Stimulated activated CD8-positive, alpha-beta memory T cell treated with anti-CD3 and anti-CD28 coated beads, Interleukin-15, amount 100 ng/mL, for 48 hours (primary cell): ENCODE measurements at places on chromosomes 3 and 15.

DNA sequence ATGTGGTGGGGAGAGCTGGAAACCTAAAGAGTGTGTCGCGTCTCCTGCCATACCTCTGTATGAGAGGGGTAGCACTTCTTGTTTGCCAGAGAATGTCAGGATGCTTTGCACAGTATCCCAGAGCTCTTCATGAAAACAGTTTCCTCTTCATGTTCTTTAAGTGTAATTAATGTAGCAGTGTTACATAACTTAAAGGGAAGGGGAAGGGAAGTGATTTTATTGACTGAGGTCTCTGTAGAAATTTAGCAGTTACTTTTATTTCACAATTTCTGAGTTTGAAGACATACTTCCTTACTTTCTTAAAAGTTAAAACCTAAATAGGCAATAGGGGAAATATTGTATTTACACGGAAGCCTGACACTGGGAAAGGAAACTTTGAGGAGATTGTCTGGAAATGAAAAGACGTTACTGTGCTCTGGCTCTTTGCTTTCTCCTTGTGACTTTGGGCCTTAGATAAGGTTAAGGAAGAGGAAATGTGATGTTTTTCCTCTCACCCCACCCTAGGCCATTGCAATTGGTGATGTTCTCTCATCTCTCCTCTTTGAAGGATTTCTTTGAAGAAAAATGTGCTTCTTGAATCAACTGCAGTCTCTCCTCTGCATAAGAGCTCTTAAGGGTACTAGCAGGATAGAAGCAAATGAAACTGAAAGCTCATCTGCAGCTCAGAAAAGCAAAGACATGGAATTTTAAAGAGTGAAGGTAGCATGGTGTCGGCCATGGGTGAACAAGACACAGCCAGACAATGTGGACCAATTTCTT lies 6.0 kb downstream of the NXPE3 start:
- no peak for DNase-seq

- peak; percentile 26 for DNase-seq
Measured at GRCh38 chr15:100703032-100703578, 100.7 kb downstream of the ASB7 start.

DNA sequence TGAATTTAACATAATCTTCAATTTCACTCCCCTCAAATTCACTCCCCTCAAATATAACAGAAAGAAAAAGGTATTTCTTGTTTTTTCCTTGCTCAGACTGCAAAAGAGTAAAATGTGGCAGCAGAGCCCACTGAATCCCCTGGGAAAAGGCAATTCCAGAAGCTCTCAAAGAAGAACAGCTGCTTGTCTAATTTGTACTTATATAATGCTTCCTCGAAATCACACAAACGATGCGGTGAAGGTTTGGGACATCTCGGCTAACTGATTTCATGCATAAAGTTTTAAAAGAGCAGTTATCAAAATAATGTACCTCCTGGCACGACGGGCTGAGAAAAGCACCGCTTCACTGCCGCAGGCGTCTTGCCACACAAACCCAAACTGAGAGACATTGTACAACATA lies 10.7 kb downstream of the BDH1 start:
- DNase-seq, result no peak

DNA sequence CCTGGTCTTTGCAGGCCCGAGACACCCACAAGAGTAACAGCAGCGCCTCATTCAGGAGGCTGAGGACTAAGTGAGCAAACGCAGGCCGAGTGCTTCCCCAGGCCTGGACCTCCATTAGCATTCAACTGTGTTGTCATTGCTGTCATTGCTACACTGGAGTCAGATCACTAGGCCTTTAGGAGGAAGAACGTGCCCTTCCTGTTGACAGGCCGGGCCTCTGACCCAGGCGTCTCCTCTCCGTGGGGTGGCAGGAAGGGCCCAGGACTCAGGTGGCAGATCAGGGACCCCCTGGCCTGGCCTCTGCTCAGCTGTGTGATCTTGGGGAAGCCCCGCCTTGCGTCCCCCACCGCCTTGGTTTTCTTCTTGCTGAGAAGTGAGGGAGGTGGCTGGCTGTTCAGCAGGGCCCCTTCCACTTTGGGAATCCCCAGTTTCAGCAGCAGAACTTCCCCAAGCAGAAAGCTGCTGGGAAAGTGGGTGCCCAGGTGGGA lies 19.1 kb downstream of the ZDHHC19 start:
- peak; percentile 52 for DNase-seq

DNA sequence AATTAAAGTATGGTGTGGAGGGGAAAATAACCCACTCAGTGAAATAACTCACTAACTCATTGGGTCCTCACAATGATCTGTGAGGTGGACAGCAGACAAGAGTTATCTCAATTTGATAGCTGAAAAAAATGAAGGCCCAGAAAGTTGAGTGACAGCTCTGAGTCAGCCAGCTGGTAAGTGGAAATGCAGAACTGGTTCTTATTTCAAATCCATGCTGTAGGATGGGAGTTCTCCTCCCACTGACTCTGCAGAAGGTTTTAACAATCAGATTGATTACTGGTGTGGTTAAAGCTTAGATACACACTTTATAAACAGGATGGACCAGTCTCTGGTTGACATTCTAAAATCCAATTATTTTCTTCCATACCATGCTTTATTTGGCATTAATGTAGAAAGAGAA lies 87.0 kb upstream of the LMOD3 start:
- no peak for DNase-seq

DNA sequence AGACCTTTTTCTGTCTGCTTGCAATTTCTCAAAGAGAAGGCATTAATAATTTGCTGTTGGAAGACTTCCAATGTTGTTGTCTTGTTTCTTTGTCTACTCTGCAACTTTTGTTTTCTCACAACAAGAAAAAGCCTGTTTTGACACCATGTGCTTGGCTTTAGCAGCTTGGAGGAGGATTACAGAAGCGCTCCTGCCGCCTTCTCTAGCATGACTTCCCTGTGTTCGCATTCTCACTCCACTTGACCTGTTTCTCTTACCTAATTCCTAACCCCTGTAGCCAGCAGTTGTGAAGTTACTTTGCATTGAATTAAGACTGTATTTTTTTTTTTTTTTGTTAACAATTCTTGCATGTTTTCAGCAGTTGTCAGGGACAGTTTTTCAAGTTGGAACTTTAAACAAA lies 235.3 kb upstream of the GOLIM4 start:
- DNase-seq, result no peak

DNA sequence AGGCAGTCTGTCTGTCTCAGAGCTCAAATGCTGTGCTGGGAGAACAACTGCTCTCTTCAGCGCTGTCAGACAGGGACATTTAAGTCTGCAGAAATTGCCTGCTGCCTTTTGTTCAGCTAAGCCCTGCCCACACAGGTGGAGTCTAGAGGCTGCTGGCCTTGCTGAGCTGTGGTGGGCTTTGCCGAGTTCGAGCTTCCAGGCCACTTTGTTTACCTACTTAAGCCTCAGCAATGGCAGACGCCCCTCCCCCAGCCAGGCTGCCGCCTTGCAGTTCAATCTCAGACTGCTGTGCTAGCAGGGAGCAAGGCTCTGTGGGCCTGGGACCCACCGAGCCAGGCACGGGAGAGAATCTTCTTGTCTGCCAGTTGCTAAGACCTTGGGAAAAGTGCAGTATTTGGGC lies 25.0 kb upstream of the RPP14 start:
- DNase-seq, result no peak

- no peak for DNase-seq
Measured at GRCh38 chr15:87757084-87757483, 499.5 kb downstream of the NTRK3 start.

GRCh38 chr15:62887113-62887570 lies 155.4 kb upstream of the TPM1 start:
- no peak for DNase-seq

DNA sequence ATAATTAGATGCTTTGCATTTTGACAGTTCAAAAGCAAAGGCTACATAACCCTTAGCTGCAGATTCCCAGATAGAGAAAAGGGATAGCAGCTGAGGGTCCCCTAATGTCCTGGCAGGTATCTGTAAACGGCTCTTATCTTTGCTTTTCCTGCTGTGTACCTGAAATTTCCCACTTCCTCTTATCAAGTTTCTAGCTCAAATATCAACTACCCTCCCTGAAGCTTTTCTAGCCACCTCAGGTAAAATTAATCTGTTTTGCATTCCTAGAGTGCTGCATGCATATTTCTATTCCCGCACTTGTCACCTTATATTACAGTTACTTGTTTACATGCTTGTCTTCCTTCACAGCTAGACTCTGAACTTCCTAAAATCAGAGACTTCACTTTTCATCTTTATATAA lies 55.6 kb upstream of the STXBP5L start:
- no peak for DNase-seq

DNA sequence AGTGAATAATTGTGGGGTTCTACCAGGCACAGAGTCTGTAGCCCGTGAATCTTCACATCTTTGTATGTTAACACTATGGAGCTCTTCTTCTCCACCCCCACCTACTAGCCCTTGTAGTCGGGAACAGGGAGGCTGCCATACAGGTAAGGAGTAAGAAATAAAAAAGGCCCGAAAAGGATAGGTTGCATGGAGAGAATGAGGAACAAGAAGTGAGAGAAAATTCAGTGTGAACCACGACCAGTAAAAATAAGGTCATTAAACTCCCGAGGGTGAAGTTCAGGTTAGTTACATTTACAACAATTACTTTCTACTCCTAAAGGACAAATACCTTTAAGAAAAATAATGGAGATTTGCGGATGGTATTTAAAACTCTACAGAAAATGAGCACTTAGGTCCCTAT lies 53.3 kb downstream of the OSBPL10 start:
- no peak for DNase-seq

DNA sequence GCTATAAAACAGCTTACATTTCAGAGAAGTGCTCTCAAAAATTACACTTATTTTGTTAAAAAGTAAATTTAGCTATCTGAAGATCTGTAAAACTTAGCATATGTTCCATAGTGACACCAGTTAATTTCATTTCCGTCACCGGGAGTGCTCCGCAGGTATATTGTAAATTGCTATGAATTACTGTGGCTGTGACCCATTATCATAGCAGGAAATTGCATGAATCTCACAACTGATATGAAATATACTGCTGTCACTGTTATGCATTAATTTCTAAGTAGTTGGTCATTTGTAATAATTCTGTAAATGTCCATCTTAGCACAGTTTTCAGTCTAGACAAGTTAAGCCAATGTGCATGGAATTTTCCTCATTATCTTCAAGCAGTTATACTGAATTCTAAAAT lies 91.2 kb downstream of the EPHA3 start:
- no peak for DNase-seq

- no peak for DNase-seq
Measured at GRCh38 chr3:46472736-46473135, 8.0 kb upstream of the LTF start.

DNA sequence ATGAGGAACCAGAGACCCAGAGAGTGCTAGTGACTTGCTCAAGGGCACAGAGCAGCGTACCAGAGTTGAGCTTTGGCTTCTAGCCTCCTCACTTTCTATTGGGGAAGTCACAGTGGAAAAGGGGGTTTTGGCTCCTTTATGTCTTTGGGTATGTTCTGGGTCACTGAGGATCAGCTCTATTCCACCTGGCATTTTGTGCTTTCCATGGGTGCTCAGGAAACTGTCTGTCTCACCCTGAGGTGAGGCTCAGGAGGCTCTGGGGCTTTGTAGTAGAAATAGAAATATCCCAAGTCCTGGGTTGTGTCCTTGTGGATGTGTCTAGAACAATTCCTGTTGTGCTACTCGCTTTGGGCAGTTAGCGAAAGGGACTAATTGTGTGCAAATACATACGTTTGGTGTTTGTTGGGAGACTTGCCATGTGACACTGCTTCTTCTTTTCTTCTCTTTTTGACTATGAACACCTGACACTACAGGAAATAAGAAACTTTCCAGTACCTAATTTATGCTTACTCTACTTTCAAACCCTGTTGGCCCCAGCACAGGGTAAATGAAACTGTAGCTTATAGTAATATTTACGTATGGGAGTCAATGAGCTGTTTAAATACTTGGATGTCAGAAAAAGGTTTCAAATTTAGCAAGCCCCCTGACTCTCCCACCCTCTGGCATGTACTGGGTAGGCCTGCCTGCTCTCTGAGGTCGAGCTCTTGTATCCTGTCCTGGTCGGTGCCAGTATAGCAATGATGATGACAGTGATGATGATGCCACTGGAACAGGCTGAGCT lies 35.6 kb downstream of the SMAD3 start:
- DNase-seq, result peak; percentile 60

- no peak for DNase-seq
Measured at GRCh38 chr3:57048728-57049127, 11.7 kb upstream of the SPATA12 start.

DNA sequence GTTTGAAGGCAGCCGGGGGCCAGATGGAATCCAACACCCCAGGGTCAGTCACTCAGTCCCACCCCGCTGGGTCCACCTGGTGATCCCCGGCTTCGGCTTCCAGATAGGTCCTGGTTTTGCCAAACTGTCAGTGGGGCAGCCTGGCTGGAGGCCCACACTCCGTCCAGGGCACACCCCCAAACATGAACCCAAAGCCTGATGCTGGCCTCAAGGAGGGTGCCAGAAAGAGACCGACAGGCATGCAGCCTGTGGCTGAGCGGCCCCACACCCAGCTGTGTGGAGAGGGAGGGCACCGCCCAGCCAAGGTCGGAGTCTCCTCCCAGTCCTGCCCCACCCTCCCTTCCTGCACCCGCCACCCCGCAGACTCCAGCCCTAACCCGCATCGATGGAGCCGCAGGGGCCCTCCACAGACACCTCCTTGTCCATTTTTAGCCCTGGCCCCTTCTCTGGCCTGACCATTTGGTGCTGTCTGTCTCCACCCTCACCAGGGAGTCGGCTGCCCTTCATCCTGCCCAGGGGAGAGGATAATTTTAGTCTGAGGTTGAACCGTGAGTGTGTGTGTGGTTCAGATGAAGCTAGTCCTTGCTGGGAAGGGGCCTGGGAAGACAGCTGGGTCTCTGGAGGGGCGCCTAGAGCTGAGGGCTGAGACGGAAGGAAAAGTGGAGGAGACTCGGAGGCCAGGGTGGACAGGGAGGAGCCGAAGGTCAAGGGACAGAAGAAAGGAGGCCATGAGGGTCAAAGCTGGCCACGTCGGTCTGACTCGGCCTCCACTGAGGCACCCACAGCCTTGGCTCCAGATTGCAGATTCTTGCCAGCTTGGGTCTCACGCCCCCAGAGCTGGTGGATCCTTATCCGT lies 23.1 kb downstream of the TNK2 start:
- DNase-seq, result no peak

- DNase-seq, result no peak
Measured at GRCh38 chr3:110933821-110934426, 137.7 kb upstream of the NECTIN3 start.

DNA sequence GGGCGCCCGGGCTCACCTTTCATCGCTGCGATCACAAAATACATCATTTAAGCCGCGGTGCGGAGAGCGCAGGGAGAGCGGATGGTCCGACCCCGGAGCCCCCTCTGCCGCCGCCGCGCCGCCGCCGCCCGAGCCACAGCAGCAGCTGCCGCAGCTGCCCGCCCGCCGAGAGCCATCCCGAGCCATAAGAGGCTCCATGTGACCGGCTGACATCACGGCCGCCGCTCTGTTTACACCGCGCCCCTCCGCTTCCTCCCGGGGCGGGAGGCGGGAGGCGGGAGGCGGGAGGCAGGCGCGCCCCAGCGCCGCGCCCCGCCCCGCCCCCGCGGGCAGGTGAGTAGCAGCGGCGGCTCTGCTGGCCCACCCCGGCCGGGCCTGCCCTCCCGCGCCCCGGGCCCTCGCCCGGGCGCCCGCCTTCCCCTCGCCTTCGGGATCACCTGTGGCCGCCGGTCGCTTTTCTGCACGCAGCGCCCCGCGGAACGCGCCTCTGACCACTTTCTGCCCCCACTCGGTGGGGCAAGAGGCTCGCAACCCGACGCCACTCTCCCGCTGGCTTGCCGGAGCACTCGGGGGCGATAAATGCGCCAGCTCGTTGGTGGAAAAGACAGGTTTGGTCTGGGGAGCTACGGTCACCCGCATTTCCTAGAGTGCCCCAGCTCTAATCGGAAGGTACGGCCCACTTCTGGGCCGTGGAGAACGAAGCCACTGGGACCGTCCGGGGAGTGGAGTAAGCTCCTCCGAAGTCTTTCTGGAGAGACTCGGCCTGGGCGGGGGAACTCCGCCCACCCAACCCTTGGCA lies 113.6 kb upstream of the ICE2 start:
- peak; percentile 78 for DNase-seq
